Stimulated activated CD8-positive, alpha-beta memory T cell treated with anti-CD3 and anti-CD28 coated beads, Interleukin-4, amount 100 ng/mL, for 48 hours (primary cell): ENCODE measurements at places on chromosomes 5 and 9.

GRCh38 chr9:33288828-33289483, 1.4 kb upstream of the NFX1 start:
- no peak for DNase-seq

DNA sequence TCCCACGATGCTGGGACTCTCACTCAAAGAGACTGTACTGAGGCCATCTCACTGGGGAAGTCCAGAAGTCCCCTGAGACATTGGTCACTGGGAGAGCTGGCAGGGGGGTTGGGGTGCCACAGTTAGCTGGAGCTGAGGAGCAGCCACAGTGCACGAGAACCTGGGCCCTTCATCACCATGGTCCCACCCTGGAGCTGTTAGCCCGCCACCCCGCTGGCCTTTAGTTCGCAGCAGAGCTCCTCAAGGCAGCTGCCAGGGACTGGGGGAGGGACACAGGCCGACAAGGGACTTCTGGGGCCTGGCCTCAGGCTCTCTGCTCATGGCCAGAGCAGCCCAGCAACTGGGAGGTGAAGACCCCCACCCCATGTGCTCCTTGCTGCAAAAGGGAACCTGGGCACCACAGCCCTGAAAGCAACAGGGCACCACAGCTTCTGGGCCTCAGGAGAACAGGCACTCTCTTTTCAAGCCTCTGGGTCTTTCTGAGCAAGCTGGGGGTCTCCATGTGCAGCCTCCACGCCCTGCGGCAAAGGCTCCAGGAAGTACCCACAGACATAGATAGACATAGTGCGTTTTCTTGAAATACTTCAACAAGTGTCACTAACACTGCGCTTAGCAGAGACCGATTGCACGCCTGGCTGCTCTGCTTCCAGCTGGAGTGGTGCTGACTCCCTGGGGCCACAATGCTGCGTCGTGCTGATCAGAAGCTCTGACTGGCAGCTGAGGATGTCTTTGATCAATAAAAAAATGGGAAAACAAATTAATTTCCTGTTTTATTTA, 46.0 kb downstream of the VAV2 start:
- DNase-seq, result no peak

DNA sequence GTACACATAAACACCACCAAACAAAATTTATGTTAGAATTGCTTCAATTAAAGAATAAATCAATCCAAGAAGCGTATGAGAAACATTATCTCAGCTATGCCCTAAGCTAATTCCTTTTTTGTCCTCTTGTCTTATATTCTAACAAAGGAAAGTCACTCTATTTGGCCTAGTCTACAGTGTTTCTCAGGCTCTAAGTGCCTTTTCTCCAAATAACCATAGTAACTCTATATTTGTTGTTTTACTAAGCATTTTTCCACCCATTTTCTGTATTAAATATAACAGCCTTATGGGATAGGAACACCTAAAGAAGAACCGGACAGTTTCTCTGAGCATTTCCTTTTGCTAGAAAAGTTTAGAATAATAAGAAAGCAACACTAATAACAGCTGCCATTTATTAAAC, 120.1 kb upstream of the MTAP start:
- no peak for DNase-seq

GRCh38 chr9:83219154-83219923, 156.4 kb upstream of the RASEF start:
- peak; percentile 38 for DNase-seq

DNA sequence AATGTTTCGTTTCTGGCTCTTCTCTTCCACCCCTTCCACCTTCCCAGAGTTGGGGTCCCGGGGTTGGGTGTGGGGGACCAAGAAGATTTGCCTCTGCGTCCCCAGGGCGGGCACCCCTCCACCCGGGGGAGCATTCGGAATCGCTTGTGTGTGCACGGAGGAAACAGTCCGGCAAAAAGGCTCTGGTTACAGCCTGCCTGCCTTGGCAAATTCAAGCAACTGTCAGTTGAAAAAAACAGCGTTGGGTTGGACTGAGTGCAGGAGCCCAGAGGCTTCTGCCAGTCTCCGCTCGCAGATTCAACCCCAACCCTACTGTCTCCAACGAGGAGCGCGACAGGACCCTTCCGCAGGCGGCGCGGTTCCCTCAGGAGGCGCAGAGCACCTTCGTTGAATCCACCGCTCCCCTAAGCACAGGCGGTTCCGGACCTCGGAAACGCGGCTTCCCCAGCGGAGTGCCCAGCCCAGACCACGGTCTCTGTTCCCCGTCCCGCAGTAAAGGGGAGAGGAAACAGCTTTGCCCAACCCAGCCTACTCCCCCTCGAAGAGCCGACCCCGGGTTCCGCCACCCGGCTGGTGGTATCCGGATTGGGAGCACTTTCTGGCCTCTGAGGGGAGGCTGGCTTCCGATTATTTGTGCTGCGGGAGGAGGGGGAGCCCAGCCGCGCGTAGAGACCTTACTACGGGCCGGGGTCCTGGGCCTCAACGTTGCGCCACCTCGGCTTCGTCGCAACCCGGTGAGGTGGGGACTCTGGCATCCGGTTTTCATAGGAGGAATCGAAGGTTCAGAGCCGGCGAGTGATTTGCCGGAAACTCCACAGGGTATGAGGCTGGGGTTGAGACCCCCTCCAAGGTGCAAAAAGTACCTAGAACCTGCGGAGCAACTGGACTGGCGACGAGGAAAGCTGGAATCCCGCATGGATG, 9.6 kb downstream of the LHX6 start:
- DNase-seq, result no peak

DNA sequence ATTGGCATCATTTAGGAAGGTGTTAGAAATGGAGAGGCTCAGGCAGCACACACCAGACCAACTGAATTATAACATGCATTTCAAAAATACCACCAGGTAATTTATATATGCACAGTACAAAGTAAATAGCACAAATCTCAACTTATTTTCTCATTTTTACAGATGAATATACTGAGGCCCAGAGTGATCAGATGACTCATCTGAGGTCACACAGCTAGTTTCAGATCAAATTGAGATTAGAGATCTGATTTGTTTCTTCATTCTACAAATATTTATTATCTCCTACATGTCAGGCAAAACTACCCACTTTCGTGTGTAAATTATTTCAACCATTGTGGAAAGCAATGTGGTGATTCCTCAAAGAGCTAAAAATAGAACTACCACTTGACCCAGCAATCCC, 507.1 kb downstream of the TLE4 start:
- no peak for DNase-seq

DNA sequence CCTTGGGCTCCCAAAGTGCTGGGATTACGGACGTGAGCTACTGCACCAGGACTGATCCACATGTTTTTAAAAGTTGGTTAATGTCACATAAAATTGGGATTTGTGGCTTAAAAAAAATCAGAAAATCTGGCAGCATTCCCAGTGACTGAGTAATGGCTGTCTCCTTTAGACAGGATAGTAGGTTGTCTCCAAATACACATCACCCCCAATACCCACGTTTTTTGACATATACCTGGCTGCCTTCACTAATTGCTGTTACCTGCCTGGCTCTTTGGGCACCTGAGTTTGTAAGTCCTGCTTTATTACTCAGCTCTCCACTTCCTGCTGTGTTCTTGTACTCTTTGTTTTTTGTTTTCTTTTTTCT, 84.8 kb downstream of the KDM4C start:
- no peak for DNase-seq
